NCI-H2029 (cell line): ENCODE measurements at places on chromosomes 16 and 17.

DNA sequence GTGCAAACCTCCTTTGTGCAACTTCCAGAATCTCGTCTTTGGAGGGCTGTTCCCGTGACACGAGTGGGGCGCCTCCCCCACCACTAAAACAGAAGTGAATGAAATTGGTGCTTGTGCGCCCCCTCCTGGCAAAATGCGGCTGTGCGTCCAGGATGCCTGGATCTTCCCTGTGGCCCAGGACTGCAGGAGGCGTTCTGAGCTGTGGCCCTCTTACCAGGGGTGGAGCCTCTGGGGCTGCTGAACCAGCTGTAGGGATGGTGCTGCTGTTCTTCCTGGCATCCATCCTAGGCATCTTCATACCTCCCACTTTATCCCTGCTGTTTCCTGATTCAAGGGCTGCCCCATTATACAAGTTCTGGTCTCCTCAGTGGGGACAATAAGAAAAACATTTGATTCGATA lies 18.5 kb upstream of the NAGLU start:
- DNase-seq = peak; percentile 14

GRCh38 chr16:89582614-89583196 lies 7.1 kb downstream of the CPNE7 start:
- no peak for DNase-seq

DNA sequence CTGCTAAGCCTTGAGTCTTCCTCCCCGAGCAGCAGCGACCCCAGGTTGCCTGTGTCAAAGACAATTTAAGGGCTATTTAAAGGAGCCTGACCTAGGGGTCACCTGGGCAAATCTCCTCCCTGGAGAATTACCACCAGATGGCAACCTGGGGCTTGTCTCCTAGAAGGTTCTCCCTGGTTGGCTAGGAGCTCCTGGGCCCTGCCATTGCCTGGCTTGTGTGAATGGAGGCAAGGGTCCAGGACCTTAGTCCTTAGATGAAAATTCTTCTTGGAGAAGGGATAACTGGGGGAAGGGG lies 51.3 kb upstream of the TAC4 start:
- DNase-seq = no peak

- DNase-seq = no peak
Measured at GRCh38 chr17:57109393-57110151, 24.5 kb downstream of the AKAP1 start.

DNA sequence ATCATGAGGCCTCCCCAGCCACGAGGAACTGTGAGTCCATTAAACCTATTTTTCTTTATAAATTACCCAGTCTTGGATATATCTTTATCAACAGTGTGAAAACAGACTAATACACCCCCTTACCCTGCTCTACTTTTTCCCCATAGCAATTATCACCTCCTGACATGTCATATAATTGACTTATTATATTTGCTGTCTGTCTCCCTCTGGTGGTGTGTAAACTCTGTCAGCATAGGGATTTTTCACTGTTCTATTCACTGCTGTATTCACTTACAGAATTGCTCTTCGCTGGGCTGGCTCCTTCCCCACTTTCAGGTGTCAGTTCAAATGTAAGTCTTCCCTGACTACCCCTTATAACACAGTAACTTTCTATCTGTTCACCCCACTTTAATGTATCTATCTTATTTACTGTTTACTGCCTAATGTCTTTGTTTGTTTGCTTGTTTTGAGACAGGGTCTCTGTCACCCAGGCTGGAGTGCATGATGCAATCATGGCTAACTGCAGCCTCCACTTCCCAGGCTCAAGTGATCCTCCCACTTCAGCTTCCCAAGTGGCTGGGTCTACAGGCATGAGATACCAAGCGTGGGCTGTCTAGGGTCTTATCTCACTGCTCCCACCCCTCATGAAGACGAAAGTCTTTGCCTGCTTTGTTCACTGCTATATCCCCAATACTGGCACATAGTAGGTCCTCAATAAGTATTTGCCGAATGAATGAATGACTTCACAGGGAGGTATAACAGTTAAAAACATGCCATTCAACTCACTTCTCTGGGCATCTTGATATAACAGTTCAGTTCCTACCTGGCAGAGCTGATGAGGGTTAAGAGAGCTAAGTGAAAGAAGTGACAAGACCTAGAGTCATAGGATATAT lies 52.4 kb upstream of the CDH3 start:
- DNase-seq = no peak

DNA sequence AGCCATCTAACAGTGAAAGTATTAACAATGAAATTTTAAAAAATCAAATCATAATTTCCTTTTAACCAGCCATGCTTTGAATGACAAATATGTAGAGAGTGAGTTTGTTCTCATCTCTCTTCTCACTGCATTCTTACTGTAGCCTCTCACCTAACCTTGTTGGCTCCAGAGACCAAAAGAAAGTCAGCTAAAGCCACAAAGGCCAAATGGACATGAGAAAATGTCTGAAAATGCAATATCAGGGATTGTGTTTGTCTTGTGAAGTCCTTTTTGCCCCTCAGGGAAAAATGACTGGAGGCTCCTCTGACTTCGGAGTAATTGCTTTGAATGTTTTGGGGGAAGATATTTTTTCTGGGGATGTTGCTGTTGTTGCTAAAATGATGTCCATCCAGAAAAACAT lies 166.3 kb downstream of the SLC39A11 start:
- no peak for DNase-seq

DNA sequence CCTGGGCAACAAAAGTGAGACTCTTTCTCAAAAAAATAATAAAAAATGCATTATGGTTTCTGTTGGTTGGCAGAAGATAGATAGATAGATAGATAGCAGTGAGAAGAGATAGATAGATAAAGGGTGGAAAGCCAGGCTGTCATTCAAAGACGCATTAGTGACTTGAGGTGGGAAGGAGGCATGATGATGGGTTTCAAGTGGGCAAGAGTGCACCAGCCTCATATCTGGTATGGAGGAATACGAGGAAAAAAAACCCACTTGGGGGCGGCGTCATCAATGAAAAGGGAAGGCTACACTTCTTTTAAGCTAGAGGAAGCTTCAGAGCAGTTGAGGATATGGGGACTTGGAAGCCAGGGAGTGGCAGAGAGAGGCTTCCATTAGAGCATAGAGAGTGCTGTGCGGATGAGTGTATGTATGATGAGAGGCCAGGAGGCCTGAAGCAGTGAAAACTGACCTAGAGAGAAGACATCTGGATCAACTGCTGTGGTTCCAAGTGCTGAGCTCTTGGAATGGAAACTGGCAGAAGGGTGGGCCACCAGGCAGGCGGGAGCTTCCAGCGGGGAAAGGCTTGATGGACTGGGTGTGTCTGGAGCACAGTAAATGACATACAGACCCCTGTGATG lies 31.8 kb downstream of the CEP95 start:
- no peak for DNase-seq

DNA sequence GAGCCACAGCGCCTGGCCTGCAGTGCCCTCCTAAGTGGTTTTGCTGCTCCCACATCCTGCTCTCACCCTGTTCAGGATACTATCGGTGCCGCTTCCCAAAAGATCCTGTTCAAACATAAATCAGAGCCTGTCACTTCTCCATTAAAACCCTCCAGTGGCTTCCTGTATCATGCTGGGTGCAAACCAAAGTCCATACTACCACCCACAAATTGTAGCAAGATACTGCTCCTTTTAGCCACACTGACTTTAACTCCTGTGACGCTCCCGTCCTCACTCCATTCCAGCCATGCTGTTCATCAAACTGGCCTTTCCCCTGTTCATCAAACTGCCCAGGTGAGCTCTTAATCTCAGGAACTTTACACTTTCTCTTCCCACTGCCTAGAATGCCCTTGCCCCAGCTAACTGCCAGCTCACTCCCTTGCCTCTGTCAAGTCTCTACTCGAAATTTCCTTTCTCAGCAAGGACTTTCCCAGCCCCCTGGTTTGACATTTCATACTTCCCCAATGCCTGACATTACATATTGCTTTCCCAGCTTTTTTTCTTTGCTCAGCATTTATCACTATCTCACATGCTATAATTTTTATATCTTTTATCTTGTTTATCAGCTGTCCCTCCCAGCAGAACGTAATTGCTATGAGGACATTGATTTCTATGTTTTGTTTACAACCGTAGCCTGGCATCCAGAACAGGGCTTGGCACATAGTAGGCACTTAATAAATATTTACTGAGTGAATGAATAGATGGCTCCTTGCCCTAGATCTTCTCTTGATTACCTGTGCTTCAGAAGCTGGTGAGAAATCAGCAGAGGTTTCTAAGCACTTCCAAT lies 44.3 kb upstream of the SMURF2 start:
- DNase-seq = peak; percentile 81

DNA sequence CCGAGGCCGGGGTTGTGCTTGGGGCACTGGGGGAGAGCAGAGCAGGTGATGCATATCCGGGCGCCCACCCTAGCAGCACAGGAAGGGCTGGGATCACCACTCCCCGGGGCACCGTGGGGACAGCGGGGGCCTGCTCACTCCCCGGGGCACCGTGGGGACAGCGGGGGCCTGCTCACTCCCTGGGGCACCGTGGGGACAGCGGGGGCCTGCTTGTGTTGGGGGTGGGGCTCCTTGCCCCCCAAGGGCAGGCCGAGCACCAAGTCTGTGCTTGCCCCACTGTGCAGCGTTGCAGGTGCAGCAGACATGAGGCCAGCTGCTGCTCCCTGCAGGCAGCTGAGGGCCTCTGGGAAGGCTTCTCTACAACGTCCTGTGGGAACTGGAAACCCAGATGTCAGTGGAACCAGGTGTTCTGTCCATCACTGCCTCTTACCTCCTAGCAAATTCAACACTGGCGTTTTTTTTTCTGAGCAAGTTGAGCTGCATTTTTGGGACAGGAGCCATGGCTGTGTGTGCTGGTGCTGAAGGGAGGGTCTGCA lies 25.0 kb upstream of the ZNF750 start:
- DNase-seq = no peak

- DNase-seq = peak; percentile 30
Measured at GRCh38 chr16:67183-67791, 5.1 kb downstream of the RHBDF1 start.

DNA sequence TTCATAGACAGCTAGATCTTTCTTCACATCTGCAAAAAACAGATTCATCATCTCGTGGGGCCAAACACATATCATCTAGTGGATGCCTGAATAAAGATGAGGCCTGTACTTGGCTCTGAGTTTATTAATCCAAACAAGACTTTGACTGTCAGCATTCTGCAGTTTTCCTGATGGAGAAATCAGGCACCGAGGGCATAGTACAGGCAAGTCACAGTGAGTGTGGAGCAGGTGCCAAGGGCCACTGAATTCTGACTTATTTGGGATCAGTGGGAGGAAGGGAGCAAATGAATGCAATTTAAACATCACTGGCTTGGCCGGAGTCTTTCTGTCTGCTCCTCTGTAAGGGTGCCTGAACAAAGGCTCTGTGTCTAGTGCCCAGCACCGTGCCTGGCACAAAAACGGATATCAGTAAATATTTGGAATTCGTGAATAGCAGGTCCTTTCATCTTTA lies 975 bp downstream of the CFAP20 start:
- DNase-seq = no peak

- DNase-seq = no peak
Measured at GRCh38 chr16:58094791-58095574, 34.2 kb downstream of the CFAP20 start.

- DNase-seq = no peak
Measured at GRCh38 chr17:71430281-71430680, 690.5 kb upstream of the SOX9 start.

DNA sequence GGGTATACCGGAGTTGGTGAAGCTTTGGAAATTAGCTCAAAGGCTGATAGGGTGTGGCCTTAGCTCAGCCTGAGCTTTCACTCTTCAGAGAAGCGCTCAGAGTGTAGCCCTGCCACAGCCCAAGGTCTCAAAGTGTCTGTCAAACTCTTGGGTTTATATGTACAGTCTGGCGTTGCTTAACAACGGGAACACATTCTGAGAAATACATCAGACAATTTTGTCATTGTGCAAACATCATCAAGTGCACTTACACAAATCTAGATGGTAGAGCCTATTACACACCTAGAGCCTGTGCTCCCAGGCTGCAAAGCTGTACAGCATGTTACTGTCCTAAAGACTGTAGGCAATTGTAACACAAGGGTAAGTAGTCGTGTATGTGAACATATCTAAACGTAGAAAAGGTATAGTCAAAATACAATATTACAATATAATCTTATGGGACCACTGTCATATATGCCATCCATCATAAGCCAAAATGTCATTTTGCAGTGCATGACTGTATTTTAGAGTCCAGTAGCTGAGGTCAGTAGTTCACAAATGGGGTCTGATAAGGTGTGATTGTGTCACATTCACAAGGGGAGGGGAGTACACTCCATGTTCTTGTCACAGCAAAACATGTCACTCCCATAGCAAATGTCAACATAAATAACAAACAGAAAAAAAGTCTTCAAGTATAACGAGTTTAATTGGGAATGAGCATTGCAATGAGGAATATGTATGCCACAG lies 20.6 kb downstream of the CHAD start:
- peak; percentile 95 for DNase-seq

- no peak for DNase-seq
Measured at GRCh38 chr16:57732714-57733113, 2.9 kb upstream of the KATNB1 start.

DNA sequence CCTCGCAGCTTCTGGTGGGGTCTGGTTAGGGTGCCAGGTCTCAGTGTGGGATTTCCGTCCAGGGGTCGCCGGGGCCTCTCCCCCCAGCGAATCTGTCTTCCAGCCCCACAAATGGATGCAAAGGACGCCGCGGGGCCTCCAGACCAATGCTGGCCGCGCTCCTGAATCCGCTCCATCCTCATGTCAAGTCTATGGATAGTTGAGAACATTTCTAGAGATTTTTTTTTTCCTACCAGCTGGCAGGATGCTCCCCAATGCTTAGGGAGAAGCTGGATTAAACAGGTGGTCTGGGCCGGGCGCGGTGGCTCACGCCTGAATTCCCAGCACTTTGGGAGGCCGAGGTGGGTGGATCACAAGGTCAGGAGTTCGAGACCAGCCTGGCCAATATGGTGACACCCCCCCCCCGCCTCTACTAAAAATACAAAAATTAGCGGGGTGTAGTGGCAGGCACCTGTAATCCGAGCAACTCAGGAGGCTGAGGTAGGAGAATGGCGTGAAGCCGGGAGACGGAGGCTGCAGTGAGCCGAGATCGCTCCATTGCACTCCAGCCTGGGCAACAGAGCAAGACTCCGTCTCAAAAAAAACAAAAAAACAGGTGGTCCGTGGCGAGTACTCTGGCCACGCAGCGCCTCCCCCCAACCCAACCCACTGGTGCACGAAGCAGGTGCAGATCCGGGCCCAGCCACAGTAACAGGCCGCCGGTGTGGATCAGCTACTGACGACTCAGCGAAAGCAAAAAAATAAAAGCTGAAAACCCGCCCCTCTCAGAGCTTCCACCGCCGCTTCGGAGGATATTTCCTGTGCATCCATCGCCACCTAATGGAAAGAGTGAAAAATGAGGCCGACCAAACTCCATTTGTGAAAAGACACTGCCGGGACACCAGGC lies 1.1 kb upstream of the NXN start:
- DNase-seq = peak; percentile 62

- no peak for DNase-seq
Measured at GRCh38 chr17:45132320-45132571, at the start of gene PLCD3. Gene PLCD3, minus strand, starts transcription at chr17:45132515. Its CDS starts 105 bp downstream, at chr17:45132410.

GRCh38 chr17:27743281-27743885 lies 56.9 kb downstream of the NOS2 start:
- DNase-seq = no peak

DNA sequence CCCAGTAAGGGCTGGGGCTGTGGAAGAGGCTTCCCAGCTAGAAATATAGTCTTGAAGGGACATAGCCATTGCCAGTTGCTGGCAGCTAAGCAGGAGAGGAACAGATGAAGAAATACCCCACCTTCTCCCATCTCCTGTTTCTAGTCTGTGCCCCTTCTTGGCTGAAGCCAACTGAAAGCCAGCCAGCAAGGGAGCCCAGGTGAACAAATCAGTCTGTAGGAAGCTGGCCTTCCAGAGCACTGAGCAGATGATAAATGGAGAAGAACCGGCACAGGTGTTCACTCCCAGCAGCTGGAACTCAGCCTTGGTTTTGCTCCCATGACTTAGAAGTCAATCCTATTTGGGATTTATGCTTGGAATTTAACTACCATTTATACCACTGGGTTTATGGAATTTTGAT lies 69.2 kb upstream of the DHX40 start:
- DNase-seq = no peak
